ENCODE measurements at places on chromosomes 7 and 10. TPM values are rescaled to one million over a fixed set of nuclear protein-coding genes. Genes with fewer than 3 reads are reported as not detected.

Gene PPP1R3C
- 22.5 TPM for total RNA-seq

Gene WEE2
- total RNA-seq = not detected

Gene HK1
- 124 TPM for total RNA-seq

Gene SPDYE2B
- total RNA-seq = not detected

Gene CCL26
- not detected for total RNA-seq

Gene PNLIPRP1
- total RNA-seq = not detected

Gene FAM180A
- total RNA-seq = 1.7 TPM

Gene BTBD16
- not detected for total RNA-seq

Measured in myometrial cell (primary cell).